ENCODE measurements at places on chromosomes 11 and 22.

DNA sequence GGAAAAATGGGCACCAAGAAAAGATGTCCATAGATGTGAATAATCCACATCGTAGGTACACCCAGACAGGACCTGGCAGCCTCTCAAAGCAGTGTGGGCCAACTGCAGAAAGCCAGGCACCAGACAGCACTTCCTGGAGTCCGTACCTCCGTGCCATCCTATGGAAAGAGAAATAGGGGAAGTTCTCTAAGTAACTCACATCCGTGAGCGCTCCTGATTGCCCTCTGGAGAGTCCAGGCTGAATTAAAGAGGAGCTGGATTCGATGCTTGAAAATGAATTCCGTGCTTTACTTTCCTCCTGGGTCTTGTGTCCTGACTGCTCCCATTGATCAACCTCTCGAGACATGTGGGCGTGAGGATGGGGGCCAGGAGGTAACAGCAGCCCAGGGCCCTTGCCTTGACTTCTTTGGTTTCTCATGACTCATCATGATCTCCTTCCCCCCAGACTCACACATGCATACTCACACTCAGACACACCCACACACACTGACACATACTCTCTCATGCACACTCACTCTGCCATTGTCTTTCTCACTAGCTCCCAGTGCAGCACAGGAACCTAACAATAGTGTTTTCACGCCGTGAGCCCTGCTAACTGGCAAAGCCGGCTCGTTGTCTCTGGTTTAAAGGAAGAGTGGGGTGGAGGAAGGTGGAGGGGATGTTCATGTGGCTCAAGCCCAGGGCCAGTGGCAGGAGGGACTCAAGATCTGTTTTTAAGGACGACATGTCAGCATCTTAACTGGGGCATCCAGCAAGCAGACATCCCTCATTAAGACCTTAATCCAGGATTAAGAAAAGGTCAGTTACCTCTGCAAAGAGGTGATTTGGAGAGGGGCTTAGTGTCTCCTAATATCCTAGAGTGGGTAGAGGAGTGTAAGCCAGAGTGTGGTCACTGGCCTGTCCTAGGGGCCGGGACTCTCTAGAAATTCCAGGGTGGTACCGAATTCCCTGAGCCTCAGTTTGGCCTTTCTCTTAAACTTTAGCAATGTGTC lies 104.2 kb downstream of the SCN3B start:
- DNase-seq, result no peak

DNA sequence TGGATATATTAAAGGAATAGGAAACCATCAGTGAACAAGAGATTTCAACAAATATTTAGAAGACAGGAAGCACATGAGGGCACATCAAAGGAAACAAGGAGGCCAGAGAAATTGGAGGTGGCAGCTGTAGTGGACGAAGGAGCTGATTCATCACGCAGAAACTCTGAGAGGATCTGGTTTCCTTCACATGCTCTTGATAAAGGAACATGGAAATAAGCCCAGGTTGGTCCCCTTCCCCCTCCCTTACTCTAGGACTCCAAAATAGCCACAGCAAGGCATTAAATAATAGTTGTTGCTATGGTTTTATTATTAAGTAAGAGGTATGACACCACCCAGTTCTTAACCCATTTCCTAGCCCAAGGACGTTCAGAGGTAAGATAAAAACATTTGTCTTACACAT lies 11.3 kb downstream of the IZUMO1R start:
- DNase-seq, result no peak

DNA sequence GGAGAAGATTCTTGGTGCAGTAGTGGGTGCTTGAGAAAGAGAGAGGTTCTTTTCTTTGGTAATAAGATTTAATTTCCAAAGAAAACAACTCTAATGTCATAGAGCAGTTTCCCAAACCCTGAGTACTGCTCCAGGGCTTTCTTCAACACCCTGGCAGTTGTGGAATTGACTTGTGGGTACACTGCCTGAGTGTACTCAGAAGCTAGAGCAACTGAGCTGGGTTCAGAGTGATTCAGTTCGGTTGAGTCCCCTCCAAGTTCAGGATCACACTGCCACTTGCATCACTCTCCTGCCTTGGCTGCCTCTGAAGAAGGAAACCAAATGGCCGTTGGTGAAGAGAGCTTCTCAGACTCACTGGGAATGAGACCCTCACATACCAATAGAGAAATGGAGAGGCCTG lies 5.3 kb downstream of the DMC1 start:
- DNase-seq, result no peak

DNA sequence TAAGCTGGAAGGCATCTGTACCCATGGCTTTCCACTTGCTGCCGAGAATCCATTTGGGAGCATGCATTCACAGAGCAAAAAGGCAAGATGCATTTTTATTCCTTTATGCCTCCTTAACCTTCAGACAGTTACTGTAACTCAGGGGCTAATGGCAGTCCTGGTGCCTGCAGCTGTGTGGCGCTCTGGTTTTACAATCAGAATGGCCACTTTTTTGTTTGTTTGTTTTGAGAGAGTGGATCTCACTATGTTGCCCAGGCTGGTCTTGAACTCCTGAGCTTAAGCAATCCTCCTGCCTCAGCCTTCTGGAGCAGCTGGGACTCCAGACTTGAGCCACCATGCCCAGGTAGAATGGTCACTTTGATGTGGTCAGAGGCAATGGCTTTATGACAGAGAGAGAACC lies 101.8 kb downstream of the NAV2 start:
- no peak for DNase-seq

DNA sequence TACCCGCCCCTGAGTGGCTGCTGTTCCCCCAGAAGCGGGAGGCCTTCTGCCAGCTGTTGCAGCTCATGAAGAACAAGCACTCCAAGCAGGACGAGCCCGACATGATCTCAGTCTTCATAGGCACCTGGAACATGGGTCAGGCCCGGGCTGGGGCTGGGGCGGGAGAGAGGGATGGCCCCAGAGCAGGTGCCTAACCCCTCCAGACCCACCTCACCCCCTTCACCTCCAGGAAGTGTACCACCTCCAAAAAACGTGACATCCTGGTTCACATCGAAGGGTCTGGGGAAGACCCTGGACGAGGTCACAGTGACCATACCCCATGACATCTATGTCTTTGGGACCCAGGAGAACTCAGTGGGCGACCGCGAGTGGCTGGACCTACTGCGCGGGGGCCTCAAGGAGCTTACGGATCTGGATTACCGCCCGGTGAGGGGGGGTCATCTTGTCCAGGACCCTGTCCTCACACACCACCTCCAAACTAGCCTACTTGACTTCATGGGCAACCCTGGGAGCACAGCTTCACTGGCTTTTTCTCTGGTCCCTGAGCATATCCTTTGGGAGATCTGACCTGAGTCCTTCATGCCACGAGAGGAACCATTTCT lies 6.3 kb downstream of the INPPL1 start:
- DNase-seq, result no peak

DNA sequence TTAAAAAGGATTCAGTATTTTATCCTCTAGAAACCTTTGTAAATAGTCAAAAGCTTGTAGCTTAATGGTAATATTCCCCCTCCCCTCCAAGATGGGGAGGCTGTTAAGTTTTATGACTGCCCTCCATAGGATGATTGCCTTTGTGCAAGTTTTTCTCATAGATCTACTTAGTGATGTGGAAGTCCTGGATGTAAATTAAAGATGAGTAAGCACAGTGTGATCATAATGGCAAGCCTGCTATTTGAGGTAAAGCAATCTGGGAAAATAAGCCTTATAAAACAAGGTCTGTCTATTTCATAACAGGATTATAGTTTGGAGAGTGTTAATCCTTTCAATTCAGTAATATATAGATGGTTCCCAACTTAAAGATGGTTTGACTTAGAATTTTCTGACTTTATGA lies 216.3 kb downstream of the DDX10 start:
- no peak for DNase-seq

DNA sequence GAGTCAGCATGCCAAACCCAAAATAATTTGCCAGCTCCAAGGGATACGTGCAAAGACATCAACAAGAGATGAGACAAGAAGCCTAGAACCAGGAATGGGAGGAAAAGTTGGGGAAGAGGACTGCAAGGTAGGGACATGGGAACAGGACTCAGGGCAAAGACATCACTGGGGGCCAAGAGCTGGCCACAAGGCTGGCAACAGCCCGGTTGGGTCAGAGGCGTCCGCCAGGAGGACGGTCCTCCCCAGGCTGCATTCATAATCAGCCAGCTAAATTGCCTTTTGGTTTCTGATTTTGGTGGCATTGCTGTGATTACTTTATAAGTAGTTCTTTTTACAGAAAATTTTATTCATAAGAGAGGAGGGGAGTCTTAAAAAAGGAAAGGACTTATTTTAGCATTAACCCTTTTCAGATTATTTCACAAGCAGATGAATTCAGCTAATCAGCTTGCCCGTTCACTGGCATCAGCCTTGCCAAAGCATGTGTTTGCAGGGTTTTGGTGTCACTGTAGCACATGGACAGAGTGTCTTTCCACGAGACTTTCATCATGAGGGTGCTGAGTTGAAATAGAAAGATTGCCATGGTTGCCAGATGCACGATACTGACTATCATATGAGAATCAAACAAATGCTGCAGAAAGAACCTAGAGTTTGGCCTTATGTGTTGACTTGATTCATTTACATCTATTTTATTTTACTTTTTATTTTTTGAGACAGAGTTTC lies 23.2 kb upstream of the NAV2 start:
- DNase-seq, result no peak
